Stimulated activated CD8-positive, alpha-beta memory T cell treated with anti-CD3 and anti-CD28 coated beads, Interleukin-12 subunit alpha, Interleukin-12 subunit beta, amount 100 ng/mL, for 1 hour (primary cell): ENCODE measurements at places on chromosomes 4 and X.
A peak's percentile ranks its signal among the peaks of the same experiment; 100 is the strongest.

DNA sequence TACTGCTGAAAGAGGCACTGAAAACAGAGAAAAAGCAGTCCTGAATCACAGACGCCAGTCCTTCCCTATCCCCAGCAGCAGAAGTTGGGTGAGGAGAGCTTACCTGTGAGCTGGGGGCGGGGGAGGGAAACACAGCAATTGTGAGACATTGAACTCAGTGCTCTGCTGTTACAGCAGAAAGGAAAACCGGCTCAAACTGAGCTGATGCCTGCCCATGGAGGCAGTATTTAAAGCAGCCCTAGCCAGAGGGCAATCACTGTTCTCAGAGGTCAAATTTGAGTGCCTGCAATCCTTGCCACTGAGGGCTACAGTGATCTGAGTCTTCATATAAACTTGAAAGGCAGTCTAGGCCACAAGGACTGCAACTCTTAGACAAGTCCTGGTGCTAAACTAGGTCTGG lies 220.7 kb downstream of the GRXCR1 start:
- DNase-seq: no peak

DNA sequence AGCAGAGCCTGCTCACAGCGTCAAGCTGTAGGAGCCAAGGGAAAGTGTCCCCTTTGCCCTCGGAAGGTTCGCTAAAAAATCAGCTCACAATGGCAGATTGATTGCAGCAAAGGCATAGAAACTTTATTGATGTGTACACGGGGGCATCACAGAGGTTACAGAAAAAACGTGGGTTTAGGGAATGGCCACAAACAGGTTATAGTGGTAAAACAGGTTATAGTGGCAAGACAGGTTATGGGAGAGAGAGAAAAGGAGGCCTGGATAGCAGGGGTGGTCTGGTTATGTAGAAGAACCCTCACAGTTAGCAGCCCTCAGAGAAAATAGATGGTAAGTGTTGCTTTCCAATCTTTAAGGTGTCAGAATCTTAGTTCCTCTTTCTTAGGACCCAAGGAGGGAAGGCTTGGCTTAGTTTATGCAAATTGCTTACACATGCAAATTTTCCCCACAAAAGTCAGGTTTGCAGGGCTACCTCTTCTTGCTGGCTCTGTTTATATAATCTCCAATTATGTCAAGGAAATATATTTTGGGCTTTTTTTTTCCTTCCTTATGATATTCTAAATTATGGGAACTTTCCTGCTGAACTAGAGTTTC lies 113.7 kb downstream of the BMP15 start:
- no peak for DNase-seq

DNA sequence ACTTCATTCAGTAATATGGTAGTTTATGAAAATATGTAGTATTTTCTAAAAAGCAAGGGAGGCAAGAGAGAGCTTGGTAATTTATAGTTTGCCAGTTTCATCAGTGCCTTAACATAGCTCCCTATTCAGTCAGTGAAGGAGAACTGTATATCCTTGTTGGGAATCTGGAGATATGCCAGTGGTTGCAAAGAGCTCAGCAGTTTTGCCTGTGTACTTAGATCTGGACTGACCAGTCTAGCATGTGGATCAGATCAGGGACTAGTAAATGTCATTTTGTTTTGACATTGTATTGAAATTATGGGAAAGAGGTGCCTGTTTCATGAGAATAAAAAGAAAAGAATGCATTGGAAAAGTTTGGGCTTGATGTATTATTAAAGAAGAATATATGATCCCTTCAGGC lies 88.6 kb downstream of the ZIC3 start:
- DNase-seq: no peak

GRCh38 chr4:68375667-68376559 lies 26.0 kb upstream of the YTHDC1 start:
- DNase-seq: peak; percentile 17

GRCh38 chr4:184688447-184688846 lies 38.9 kb downstream of the PRIMPOL start:
- DNase-seq: no peak

DNA sequence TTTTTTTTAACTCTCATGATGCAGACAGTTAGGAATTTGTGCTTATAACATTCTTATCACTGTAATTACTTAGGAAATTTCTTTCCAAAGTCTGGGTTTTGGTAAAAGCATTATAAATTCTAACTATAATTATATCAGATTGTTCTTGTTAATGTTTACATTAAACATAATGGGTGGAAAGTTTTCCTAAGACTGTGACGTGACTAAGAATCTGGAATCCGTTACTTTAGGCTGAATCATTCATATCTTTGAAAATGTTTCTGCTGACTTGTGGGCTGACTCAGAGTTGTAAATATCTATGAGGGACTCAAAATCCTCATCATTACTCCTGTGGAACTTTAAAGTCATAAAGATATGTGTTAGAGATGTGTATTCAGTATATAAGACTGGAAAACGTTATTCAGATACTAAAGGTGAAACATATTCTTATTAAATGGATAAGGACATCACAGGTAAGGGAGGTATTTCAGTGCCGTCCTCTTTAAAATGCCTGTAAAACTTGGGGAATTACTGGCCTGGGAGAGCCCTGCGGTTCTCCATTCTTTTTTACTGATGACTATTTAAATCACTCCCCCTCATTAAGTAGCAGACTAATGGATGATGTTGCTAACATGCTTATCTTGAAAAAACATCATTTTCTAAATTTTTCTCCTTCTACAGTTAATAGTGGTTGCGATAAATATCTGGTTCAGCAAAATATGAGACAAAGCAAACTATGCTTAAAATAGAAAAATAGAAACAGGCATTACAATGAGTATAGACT lies 159.0 kb downstream of the DCLK2 start:
- no peak for DNase-seq

DNA sequence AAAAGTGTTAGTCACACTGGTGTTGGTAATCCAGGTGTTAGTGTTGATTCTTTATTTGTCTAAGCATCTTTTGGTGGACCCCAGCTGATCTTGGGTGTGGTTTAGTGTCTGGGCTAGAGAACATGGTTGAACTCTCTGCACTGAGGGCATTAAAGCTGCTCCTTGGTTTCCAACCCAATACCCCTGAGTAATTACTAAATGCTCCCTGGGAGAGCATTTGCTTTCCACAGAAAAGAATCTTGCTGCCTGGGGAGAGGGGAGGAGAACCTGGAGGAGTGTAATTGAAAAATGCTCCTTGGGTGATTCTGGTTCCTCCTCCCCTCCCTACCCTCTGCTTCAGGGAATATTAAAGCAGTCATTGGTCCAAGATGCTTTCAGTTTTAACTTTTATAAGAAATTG lies 3.1 kb downstream of the GUCY1B1 start:
- DNase-seq: no peak

DNA sequence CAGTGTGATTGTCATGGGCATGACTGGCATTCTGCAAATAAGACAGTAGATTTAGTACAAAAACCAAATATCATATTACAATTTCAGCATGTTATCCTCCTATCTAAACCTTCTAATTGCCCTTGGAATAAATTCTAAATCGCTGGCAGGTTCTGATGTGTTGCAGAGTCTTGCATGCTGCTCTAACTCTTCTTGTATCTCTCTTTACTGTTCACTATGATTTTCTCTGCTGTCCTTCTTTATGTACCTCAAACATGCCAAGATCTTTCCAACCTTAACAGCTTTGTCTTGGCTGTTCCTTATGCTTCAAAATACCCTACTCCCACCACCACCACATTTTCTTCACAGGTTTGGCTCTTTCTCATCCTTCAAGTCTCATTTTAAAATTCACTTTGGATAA lies 43.0 kb upstream of the KCNIP4 start:
- no peak for DNase-seq

DNA sequence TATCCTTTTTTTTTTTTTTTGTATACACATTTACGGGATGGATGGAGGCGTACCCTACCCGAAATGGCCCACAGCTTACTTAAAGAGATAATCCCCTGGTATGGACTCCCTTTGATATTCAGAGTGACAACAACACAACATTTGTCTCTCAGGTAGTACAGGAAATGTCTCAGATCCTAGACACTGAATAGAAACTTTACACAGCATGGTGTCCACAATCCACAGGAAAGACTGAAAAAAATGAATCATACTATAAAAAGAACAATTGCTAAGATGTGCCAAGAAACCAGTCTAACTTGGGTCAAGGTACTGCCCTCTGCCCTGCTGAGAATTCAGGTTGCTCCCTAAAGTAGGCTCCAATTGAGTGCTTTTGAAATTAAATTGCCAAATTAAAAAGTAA lies 100.8 kb upstream of the LANCL3 start:
- no peak for DNase-seq

GRCh38 chr4:124753941-124754581 lies 41.5 kb upstream of the ANKRD50 start:
- DNase-seq: no peak

DNA sequence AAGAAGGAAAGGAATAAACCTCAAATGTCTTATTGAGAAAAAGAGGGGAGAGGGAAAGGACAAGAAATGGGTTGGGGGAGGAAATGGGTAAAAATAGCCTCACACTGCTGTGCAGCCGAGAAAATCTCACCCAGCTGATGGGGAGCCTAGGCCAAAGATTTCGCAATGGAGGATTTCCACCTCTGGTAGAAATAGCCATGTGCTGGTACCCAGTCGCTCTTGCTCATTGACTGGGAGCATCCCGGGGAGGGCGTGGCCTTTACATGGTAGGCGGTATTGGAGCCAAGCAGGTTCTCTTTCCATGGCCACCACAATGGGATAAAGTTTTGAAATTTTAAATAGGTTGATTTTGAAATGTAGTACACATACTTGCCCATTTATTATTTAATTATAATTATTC lies 255.1 kb upstream of the LDB2 start:
- no peak for DNase-seq

DNA sequence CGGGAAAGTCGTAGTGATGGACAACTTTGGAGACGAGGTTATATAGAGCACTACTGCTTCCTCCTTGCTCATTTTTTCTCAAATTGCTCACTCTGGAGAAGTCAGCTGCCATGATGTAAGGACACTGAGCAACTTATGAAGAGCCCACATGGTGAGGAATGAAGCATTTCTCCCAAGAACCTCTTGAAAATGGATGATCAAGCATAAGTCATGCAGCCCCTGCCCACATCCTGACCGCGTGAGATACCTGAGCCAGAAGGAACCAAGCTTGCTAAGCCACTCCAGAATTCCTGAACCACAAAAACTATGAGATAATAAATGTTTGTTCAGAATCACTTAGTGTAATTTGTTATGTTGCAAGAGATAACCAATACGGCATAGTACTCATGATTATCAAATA lies 42.8 kb downstream of the PDE5A start:
- DNase-seq: no peak

DNA sequence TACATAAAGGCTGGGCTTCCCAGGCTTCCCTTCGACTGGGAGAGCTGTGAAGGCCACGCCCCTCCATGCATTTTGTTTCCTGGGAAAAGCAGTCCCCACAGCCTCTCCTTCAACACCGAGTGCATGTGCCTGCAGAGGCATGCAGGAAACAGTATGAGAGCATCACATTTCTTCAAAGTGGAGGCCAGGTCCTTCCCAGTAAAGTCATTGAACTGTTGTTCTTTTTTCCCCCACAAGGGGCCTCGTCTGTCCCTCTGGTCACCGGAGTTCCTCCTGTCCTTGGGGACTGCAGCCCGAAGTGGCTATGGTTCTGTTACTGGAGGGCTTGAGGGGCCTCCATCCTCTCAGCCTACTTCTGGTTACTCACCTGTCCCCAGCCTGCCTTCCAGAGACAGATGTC lies 56.0 kb downstream of the RAI2 start:
- DNase-seq: no peak

DNA sequence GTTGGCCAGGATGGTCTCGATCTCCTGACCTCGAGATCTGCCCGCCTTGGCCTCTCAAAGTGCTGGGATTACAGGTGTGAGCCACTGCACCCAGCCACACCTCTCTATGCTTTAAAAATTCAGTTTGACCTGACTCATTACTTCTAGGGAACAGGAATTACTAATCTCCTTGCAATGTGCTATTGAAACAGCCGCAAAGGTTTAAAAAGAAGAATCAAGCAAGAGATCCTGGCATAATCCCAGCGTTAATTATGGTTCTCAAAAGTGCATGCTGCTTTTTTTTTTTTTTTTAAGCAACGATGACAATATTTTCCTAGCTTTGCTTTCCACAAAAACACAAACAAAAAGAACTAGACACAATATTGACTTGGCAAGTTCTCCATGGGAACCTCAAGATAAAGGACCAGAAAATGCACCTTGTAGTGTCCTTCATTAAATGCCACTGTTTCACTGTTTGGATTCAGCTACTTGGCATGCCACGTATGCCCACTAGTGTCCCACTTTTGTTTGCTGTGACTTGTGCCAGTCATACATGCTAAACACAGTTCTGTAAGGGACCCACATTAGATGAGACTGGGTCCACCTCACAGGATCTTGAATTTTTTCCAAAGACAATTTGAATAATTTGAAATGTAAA lies 112.6 kb upstream of the PPARGC1A start:
- DNase-seq: no peak

DNA sequence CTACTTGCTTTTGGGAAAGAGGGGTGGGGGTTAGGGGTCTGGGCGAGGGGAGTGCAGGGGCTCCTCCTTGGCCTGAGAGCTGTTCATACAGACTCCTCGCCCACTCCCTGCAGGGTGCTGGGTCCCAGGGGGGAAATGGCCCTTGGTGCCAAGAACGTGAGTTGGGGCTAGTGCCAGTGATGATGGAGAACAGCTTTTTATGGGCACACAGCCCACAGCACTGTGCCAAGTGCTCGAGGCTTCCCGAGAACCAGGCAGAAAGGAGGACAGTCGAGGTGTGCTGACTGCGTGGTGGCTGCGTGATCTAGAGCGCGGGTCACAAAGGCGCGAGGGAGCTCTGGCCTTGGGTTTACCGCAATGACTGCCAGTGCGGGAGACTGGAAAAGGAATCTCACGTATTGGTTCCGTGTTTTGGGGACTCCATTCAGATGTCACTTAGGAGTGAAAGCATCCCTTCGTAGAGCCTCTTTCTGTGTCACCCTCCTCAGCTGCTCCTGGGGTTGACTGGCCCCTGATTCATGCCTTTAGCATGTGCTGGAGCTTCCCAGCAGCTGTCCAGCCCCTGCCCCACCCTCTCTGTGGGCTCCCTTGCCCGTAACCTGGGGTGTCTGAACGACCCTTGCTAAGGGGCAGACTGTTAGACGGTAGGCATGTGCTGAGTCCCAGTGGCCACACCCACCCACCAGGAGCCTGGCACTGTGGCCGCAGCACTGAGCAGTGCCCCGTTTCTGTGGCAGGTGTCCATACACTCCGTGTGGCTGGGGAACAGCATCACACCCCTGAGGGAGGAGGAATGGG lies 20.9 kb upstream of the MSANTD1 start:
- DNase-seq: no peak

DNA sequence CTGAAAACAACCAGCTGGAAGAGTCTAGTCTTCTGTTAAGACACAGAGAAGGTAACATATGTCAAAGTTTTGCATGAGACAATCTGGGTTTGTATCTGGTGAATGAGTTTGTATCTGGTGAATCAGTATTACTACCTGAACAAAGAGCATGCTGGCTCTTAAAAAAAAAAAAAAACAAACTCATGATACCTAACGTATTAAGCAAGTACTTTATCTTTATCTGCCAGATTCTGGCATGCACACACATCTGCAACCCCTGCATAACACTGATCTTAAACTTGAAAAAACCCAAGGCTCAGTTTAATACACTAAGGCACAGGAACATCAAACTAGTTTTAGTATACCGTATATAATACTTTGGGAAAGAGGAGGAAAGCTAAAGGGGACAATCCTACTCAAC lies 5.8 kb downstream of the YTHDC1 start:
- DNase-seq: no peak
